ENCODE measurements at places on chromosomes 4 and X. TPM values are rescaled to one million over a fixed set of nuclear protein-coding genes. Genes with fewer than 3 reads are reported as not detected.

TRAM1L1 gene
- polyA plus RNA-seq = not detected

CLCN5 gene
- polyA plus RNA-seq = 0.10 TPM

SYP gene
- 0.89 TPM for polyA plus RNA-seq

DIPK2B gene
- not detected for polyA plus RNA-seq

FAM114A1 gene
- polyA plus RNA-seq = not detected

DMRTC1B gene
- polyA plus RNA-seq = 0.46 TPM

RTL5 gene
- polyA plus RNA-seq = not detected

PAK3 gene
- polyA plus RNA-seq = 1.3 TPM

FGFBP2 gene
- 0.48 TPM for polyA plus RNA-seq

ANKRD37 gene
- polyA plus RNA-seq = 14.3 TPM

DIAPH2 gene
- 6.6 TPM for polyA plus RNA-seq

SPATA4 gene
- polyA plus RNA-seq = not detected

LYAR gene
- 22.0 TPM for polyA plus RNA-seq

SPIN2A gene
- polyA plus RNA-seq = not detected

ASB12 gene
- polyA plus RNA-seq = not detected
